ENCODE measurements at places on chromosomes 6 and 20. TPM values are rescaled to one million over a fixed set of nuclear protein-coding genes. Genes with fewer than 3 reads are reported as not detected.
A peak's percentile ranks its signal among the peaks of the same experiment; 100 is the strongest.

Gene TNFRSF21
- 0.06 TPM for polyA plus RNA-seq

Gene TSPO2
- polyA plus RNA-seq, result not detected

DNA sequence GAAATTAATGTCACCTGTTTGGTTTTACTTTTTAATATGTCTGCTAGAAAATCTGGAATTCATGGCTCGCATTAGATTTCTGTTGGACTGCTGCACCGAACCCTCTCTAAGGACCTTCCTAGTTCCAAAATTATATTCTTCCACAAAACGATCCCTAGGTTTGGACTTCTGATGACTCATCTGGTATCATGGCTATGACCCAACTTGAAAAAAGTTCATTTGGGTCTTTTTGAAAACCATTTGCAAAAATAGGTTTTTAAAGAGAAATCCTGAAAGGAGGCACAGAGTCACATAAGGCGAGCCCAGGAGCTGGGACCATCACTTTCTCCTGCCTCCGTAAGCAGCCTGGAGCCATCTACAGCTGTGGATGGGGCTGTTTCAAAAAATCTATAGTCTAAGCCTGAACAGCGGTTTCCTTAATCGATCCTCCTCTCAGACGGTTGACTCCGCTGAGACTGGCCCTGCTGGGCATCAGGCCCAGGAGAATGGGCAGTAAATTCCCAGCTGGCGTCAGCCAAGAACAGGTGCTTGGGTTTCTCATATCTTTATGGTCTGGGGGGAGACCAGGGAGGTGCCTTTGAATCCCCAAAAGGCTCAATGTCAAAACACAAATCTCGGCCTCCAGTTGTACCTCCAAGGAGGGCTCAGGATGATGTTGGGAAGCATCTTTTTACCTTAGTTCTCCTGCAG, 44.6 kb downstream of the SLC24A3 start:
- DNase-seq, result no peak
- no peak overlapping the region for H3K27ac ChIP-seq
- H3K4me1 ChIP-seq, result no peaks in the 10 kb centered on the region
- no peak overlapping the region for H3K4me3 ChIP-seq

Gene PRL
- polyA plus RNA-seq, result 0.21 TPM

Gene LAMA4
- polyA plus RNA-seq, result not detected

DNA sequence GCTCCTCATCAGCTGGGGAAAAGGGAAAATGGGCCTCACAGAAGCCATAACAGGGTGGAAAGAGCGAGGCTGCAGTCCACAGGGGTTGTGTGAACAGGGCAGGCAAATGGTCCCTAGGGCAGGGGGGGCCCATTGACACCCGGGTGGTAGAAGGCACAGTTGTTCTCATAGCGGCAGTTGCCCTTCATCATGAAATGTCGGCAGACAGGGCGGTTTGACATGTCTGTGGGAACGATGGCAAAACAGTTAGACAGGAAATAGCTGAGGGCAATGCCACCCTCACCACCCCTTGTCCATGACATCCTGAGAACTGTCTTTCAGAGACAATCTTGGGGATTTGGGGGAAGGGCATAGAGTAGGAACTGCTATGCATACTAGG, 15.6 kb downstream of the PPP1R10 start:
- H3K36me3 ChIP-seq, result peaks cover 57% of the 10 kb centered on the region
- peaks cover 13% of the 10 kb centered on the region for H3K4me1 ChIP-seq
- no peaks in the 10 kb centered on the region for H3K27me3 ChIP-seq
- H3K27ac ChIP-seq, result no peak overlapping the region
- peak; percentile 21 for DNase-seq
- no peak overlapping the region for H3K4me3 ChIP-seq

Gene C20orf202
- not detected for polyA plus RNA-seq

- no peak overlapping the region for H3K27ac ChIP-seq
- H3K36me3 ChIP-seq, result no peaks in the 10 kb centered on the region
- no peak for DNase-seq
- H3K4me1 ChIP-seq, result peaks cover 32% of the 10 kb centered on the region
- no peaks in the 10 kb centered on the region for H3K27me3 ChIP-seq
These were observed 33.3 kb upstream of the TXLNB start for GRCh38 chr6:139325125-139325524.

GRCh38 chr6:125984311-125984710, 2.0 kb upstream of the TRMT11 start:
- no peaks in the 10 kb centered on the region for H3K27me3 ChIP-seq
- H3K27ac ChIP-seq, result no peak overlapping the region
- no peaks in the 10 kb centered on the region for H3K36me3 ChIP-seq
- DNase-seq, result no peak
- peaks cover 31% of the 10 kb centered on the region for H3K4me1 ChIP-seq
- no peak overlapping the region for H3K4me3 ChIP-seq

DNA sequence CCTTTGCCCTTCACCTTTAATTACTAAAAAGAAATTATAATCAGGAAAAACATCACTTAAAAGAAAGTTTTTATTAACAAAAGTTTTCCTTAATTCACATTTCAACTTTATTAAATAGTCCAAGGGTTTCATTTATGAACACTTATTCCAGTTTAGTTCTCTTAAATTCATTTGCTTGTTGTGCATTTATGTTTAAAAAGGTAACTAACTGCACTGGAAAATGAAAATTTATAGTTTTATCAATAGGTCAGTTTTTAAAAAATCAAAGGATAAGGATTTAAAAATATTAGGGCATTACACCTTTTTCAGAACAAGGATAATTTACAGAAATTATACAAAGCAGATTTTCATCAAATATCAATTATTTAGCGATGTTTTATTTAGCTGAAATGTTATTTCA, 958 bp upstream of the ATP5F1E start:
- no peaks in the 10 kb centered on the region for H3K27me3 ChIP-seq
- H3K4me1 ChIP-seq, result peaks cover 35% of the 10 kb centered on the region
- H3K4me3 ChIP-seq, result no peak overlapping the region
- no peak for DNase-seq

GRCh38 chr6:141700819-141701218, 431.9 kb upstream of the GJE1 start:
- no peaks in the 10 kb centered on the region for H3K27me3 ChIP-seq
- no peak overlapping the region for H3K4me3 ChIP-seq
- no peak for DNase-seq

DNA sequence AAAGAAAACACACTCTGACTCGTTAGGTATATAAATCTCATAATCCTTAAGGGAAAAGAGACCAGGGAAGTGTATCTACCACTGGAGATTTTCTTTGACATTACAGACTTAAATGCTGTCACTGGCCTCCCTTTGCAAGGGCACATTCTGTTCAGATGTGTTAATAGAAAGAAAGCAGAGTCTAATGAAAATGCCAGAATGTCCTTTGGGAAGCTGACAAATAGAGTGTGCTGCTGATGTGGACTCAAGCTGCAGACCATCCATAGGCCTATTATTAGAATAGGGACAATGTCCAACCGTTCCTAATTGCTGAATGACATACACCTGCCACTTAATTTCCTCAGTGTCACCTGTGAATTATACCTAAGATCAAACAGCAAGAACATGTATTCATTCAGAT, 41.2 kb downstream of the SLC35D3 start:
- H3K4me3 ChIP-seq, result no peak overlapping the region
- H3K36me3 ChIP-seq, result no peaks in the 10 kb centered on the region
- H3K27ac ChIP-seq, result no peak overlapping the region
- peaks cover 9% of the 10 kb centered on the region for H3K27me3 ChIP-seq

GRCh38 chr6:37284781-37285180, 26.8 kb upstream of the TMEM217 start:
- H3K36me3 ChIP-seq, result peaks cover 39% of the 10 kb centered on the region
- H3K4me3 ChIP-seq, result no peak overlapping the region
- H3K4me1 ChIP-seq, result peaks cover 15% of the 10 kb centered on the region
- H3K27me3 ChIP-seq, result no peaks in the 10 kb centered on the region
- no peak overlapping the region for H3K27ac ChIP-seq
- DNase-seq, result no peak

Gene SIRPD
- polyA plus RNA-seq, result not detected

DNA sequence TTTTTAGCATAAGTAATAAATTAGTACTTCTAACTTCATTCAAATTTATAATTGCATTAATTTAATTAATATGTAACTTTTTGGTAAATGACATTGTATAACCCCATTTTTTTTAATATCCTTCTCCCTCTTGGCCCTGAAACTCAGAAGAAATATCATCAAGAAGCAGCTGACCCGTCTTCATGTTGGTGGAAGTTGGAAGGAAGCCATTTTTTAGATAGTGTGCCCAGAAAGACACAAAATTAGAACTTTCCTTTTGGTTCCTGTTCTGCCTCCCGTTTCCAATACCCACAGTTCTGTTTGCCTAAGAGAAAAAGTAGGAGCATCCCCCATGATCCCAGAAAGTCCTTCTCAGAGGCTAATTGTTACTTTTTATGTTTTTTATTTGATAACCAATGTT, 65.5 kb downstream of the PLCB4 start:
- no peak overlapping the region for H3K27ac ChIP-seq
- no peaks in the 10 kb centered on the region for H3K36me3 ChIP-seq
- no peaks in the 10 kb centered on the region for H3K27me3 ChIP-seq
- no peak for DNase-seq
- no peaks in the 10 kb centered on the region for H3K4me1 ChIP-seq

Gene SLC17A4
- not detected for polyA plus RNA-seq

Gene ROS1
- polyA plus RNA-seq, result not detected

Gene CST1
- not detected for polyA plus RNA-seq

GRCh38 chr6:166815629-166816028, 140.7 kb downstream of the RNASET2 start:
- DNase-seq, result no peak
- no peaks in the 10 kb centered on the region for H3K36me3 ChIP-seq
- H3K27ac ChIP-seq, result no peak overlapping the region
- H3K4me1 ChIP-seq, result no peaks in the 10 kb centered on the region
- no peak overlapping the region for H3K4me3 ChIP-seq

DNA sequence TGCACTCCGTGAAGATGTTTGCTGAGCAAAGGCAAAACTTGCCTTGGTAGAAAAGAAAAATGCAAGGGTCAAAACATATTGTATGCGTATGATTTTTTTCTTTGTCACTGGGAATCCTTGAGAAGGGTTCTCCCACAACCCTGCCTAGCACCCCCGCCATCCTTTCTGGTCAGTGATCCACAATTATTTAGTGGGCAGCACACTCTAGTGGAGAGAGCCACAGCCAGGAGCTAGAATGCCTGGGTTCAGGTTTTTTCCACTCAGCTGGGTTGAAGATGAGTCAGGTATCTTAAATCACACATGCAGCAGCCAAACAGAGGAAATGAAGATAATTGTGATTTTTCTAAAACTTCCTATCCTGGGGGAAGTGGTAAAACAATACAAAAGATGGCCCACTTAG, 243.1 kb downstream of the PKHD1 start:
- H3K27me3 ChIP-seq, result no peaks in the 10 kb centered on the region
- no peaks in the 10 kb centered on the region for H3K4me1 ChIP-seq
- no peaks in the 10 kb centered on the region for H3K36me3 ChIP-seq
- DNase-seq, result no peak
- H3K27ac ChIP-seq, result no peak overlapping the region

DNA sequence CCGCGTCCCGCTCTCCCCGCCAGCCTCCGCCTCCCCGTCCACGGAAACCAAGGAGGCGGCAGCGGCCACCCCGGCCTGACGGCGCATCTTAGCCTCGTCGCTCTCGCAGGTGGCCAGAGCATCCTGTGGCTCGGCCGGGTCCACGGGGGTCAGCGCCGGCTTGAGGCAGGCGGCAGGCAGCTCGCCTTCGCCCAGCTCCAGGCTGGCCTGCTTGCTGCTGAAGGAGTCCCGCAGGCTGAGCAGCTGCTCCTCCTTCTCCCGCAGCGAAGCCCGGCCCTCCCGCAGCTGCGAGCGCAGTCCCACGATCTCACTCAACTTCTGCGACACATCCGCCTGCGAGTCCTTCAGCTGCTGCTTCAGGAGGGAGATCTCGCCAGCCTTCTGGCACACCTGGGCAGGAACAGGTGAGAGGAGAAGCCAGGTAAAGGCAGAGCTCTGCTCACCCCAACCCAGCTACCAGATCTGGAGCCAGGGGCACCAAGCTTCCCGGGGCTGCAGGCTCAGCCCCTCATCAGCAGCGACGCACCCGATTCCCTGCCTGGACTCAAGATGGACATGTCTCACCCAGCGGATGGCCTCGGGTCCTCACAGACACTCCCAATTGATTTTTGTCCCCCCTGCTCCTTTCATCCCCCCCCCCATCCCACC, 5.2 kb upstream of the FASTKD5 start:
- H3K36me3 ChIP-seq, result no peaks in the 10 kb centered on the region
- no peaks in the 10 kb centered on the region for H3K4me1 ChIP-seq
- no peak for DNase-seq
- H3K27me3 ChIP-seq, result peaks cover 3% of the 10 kb centered on the region

Gene DNAJC5
- polyA plus RNA-seq, result 8.3 TPM

DNA sequence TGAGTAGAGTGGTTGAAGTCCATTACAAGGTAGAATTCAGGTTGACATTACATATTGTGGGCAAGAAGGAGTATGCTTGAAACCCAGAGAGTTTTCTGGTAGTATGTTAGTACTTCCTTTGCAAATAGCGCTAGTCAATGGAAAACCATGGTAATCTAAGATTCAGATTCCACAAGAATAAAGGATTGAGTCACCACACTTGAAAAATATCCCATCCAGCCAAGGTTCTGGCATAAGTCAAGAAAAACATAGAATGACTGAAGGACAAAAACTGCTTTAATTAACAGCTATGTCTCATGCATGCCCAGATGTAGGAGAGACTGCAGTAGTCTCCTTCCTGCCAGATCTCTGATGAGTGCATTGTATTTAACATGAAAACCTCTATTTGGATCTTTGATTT, 469.8 kb downstream of the BMP2 start:
- DNase-seq, result no peak
- no peak overlapping the region for H3K27ac ChIP-seq
- no peak overlapping the region for H3K4me3 ChIP-seq
- no peaks in the 10 kb centered on the region for H3K27me3 ChIP-seq

DNA sequence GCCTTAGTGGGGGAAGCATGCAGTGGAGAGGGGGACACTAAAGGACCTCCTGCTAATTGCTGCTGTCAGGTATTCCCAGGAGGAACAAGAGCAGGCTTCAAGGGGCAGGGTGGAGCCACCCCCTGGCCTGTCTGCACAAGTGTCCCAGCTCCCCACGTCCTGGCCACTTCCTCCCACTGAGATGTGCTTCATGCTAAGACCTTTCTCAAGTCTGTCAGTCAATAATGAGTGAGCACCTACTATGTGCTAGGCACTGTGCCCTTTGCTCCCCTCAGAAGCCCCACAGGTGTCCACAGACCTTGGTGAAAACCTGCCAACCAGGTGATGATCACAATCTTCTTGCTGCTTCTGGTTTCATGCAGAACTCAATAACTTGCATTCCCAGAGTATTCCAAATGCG, 147.9 kb downstream of the UNC5CL start:
- no peak for DNase-seq
- H3K27ac ChIP-seq, result no peak overlapping the region
- no peaks in the 10 kb centered on the region for H3K36me3 ChIP-seq
- H3K4me1 ChIP-seq, result no peaks in the 10 kb centered on the region
- peaks cover 9% of the 10 kb centered on the region for H3K27me3 ChIP-seq

Gene CDK5RAP1
- 33.5 TPM for polyA plus RNA-seq

GRCh38 chr20:63400486-63401210, 39.5 kb upstream of the CHRNA4 start:
- H3K4me1 ChIP-seq, result no peaks in the 10 kb centered on the region
- no peak for DNase-seq
- no peaks in the 10 kb centered on the region for H3K36me3 ChIP-seq

Gene COL21A1
- polyA plus RNA-seq, result not detected

GRCh38 chr6:113560908-113561307, 296.2 kb upstream of the MARCKS start:
- no peak overlapping the region for H3K4me3 ChIP-seq
- DNase-seq, result no peak
- H3K36me3 ChIP-seq, result no peaks in the 10 kb centered on the region
- H3K27me3 ChIP-seq, result no peaks in the 10 kb centered on the region
- H3K4me1 ChIP-seq, result no peaks in the 10 kb centered on the region
